CD8-positive, alpha-beta memory T cell (primary cell): ENCODE measurements at places on chromosomes 4 and X. TPM values are rescaled to one million over a fixed set of nuclear protein-coding genes. Genes with fewer than 3 reads are reported as not detected.
A peak's percentile ranks its signal among the peaks of the same experiment; 100 is the strongest.

The VCX2 gene
- total RNA-seq, result not detected

The PPARGC1A gene
- not detected for total RNA-seq

The HMX1 gene
- not detected for total RNA-seq

DNA sequence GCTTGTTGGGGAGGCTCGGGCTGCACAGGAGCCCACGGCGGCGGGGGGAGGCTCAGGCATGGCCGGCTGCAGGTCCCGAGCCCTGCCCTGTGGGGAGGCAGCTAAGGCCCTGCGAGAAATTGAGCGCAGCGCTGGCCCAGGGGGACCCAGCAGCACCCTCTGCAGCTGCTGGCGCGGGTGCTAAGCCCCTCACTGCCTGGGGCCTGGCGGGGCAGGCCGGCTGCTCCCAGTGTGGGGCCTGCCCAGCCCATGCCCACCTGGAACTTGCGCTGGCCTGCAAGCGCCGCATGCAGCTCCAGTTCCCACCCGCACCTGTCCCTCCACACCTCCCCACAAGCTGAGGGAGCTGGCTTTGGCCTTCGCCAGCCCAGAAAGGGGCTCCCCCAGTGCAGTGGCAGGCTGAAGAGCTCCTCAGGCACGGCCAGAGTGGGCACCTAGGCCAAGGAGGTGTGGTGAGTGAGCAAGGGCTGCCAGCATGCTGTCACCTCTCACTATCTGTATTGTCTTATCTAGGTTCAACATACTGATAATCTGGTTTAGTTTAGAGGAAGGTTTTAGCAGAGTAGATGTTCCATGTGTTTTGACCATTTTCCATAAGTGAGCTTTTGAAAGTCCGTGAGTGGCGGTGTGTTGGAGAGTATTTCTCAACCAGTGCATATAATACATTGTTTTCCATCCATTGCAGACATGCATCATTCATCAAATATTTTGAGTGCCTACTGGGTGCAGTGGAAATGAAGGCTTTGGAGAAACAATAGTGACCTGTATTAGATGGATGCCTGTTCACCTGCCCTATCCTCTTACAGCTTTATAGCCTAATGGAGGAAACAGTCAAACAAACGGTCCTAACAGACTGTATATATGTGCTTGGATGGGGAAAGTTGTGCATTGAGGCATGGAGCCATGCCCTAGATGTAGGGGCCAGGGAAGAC lies 13.1 kb downstream of the PI4K2B start:
- no peaks in the 10 kb centered on the region for H3K36me3 ChIP-seq
- H3K27me3 ChIP-seq, result no peaks in the 10 kb centered on the region
- no peaks in the 10 kb centered on the region for H3K4me1 ChIP-seq
- no peak for DNase-seq
- no peak overlapping the region for H3K27ac ChIP-seq
- H3K4me3 ChIP-seq, result no peak overlapping the region

- no peaks in the 10 kb centered on the region for H3K27me3 ChIP-seq
- H3K4me1 ChIP-seq, result no peaks in the 10 kb centered on the region
- no peaks in the 10 kb centered on the region for H3K36me3 ChIP-seq
- DNase-seq, result no peak
Observed at GRCh38 chrX:20519826-20520225, 253.1 kb upstream of the RPS6KA3 start.

- peaks cover 9% of the 10 kb centered on the region for H3K36me3 ChIP-seq
- no peak overlapping the region for H3K4me3 ChIP-seq
- H3K27ac ChIP-seq, result no peak overlapping the region
- no peaks in the 10 kb centered on the region for H3K27me3 ChIP-seq
Observed at GRCh38 chr4:87375719-87376291, 15.2 kb downstream of the HSD17B11 start.

DNA sequence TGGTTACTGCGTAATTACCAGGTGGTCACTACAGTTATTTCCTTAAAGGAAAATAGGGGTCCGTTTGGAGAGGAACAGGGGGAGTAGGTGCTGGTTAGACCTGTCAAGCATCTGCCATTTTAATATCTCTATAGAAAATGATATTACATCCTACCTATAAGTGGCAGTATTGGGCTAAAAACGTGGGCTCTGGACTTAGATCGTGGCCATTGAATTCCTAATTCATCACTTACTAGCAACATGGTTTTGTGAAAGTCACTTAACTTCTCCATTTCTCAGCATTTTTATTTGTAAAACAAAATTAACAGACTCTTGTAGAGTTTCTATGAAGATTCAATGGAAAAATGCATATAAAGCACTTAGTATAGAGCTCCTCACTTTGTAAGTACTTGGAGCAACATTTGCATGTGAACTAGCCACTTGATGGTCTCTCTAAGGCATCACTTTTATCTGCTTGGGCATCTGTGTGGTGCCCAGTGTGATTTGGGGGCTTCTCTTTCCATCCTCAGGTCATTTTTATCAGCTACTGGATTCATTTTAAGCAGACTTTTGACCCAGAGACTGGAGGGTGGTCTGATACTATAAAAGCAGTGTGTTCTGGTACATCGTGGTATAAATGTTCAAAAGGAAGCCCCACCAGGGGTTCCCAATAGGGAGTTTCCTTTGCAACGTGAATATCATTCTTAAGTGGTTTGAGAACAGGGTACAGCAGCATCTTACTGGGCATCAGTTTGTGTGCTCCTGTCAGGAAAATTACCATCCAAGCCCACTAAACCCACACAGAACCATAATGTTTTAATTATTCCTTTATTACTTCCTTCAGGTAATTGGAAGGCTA lies 42.7 kb upstream of the RASSF6 start:
- no peaks in the 10 kb centered on the region for H3K4me1 ChIP-seq
- H3K27ac ChIP-seq, result no peak overlapping the region
- H3K4me3 ChIP-seq, result no peak overlapping the region
- H3K27me3 ChIP-seq, result no peaks in the 10 kb centered on the region
- DNase-seq, result no peak
- no peaks in the 10 kb centered on the region for H3K36me3 ChIP-seq

GRCh38 chr4:88819818-88820697 lies 122.4 kb upstream of the NAP1L5 start:
- H3K4me1 ChIP-seq, result peaks cover 4% of the 10 kb centered on the region
- H3K4me3 ChIP-seq, result peak overlapping the region; percentile 29
- no peak overlapping the region for H3K27ac ChIP-seq
- H3K36me3 ChIP-seq, result no peaks in the 10 kb centered on the region
